ENCODE measurements at places on chromosomes 6 and 20.

DNA sequence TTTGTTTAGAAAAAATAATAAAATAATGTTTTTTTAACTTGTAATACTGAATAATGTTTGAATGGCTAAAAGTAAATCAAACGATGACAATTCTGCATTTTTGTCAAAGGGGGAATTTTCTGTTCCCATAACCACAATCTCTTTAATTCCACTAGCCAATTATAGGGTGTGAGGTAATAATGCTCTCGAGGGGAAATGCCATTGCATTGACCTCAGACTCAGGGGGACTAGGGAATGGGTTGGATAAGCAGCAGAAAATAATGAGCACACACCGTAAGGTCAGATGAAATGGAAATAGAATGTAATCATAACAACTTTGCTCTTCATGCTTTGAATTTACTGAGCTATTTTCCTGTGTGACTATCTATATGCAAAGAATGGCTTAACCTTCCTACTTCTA lies 584.7 kb downstream of the RFPL4B start:
- DNase-seq, result no peak

GRCh38 chr6:26312096-26312463 lies 52.9 kb upstream of the BTN3A2 start:
- no peak for DNase-seq

DNA sequence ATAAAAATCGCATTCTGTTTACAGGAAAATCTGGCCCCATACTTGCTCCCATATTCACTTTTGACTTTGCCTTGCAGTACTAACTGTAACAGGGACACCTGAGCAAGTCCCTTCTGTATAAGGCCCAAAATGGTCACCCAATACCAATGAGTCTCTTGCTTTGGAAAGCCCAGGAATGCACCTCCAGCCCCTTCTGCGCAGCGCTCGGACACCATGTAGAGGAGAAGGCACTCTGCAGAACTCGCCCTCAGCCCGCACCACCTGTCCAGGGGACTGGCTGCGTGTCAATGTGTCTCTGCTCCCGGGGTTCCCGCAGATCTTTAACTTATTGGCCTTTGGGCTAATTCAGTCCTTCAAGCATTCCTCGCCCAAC lies 746 bp upstream of the PRND start:
- DNase-seq, result no peak

DNA sequence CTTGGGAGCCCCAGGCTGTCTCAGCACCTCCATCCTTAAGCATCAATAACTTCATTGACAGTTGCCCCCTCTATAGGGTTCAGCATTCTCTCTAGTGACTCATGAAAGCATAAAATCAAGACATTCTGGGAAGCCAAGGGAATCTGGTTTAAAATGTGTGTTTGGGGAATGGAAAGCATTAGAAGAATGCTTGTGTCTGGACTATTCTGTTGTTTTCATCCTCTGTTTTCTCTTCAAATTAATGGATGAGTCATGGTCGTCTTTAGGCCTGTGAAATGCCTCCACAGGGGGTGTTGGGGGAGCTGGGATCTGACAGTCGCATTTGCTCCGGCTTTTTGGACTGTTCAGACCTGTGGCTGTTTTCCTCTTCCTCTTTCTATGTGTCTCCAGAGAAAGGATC lies 279.7 kb downstream of the CDC5L start:
- DNase-seq, result no peak

- DNase-seq, result no peak
Measured at GRCh38 chr20:9510911-9511310, 3.5 kb upstream of the LAMP5 start.

DNA sequence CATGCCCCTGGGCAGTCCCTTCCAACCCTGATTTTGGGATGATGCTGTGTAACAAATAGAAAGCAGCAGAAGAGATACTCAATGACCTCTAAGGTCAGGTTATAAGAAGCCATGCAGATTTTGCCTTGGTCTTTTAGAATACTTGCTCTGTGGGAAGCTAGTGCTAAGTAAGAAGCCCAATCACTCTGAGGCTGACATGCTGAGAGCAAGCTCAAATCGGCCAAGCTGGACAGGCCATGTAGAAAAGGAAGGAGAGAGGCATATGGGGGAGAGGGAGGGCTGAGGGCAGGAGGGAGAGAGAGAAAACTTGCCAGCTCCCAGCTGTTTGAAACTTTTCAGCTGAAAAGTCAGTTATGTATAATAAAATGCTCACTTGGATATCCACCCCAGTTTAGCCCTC lies 1021.6 kb upstream of the MAP3K7 start:
- no peak for DNase-seq

GRCh38 chr6:47413752-47414422 lies 63.7 kb upstream of the CD2AP start:
- peak; percentile 24 for DNase-seq

- no peak for DNase-seq
Measured at GRCh38 chr20:53428588-53428987, 165.1 kb downstream of the ZNF217 start.

DNA sequence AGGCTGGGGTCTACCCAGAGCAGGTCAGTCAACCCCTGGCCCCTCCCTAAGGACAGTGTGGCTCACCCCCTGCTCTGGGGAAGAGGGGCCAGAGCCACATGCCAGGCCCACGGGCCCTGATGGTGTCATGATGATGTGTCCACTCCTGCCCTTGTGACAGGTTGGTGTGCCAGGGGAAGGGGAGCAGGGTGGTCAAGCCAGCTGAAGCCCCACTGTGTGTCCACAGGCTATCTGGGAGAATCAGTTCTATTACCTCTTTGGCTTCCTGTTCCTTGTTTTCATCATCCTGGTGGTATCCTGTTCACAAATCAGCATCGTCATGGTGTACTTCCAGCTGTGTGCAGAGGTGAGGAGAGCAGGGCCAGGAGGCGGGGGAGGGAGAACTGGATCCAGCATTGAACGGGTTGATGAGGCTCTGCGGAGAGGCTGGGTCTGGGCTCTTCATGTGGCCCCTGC lies 47.7 kb downstream of the PLAGL2 start:
- DNase-seq, result no peak

- DNase-seq, result no peak
Measured at GRCh38 chr20:60365882-60366281, 407.7 kb downstream of the CDH26 start.

GRCh38 chr6:99821164-99821563 lies 172.9 kb downstream of the MCHR2 start:
- DNase-seq, result no peak

GRCh38 chr6:170583756-170584180 lies 669 bp downstream of the PDCD2 start:
- DNase-seq, result no peak

DNA sequence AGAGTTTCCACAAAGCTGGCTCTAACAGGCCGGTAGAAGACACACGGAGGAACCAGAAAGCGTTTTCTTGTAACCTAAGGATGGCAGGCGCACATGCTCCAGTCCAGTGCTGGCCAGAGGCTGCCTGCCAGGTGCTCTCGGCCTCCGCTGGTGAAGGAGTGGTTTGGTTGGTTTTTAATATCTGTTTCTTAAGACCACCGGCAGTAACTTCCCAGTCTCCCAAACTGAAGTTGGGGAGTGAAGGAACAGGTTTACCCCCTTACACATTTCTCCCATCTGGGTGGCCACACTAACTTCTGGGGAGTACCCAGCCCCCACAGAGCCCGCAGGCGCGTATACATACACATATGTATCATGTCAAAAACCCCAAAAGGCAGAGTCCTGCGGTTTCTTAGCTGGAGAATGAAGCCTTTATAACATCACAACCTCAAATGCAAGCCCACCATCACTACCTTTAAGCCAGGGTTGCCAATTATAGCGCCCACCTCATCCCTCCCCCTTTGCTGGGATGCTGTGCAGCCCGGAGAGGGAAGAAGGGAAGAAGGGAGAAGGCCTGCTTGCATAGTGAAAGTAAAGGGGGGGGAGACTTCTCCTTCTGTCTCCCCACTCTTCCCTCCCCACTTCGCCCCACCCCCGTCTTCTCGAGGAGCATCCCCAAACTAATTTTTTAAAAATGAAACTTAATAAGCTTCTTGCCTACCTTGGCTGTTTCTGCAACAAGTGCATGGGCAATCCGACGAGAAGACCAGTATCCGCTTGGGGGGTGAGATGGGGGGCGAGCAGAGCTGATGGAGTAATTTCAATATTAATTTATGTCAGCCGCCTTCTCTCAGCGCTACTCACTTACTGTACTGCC lies 1.0 kb downstream of the TRERF1 start:
- no peak for DNase-seq

GRCh38 chr6:15338476-15338875 lies 92.6 kb downstream of the JARID2 start:
- no peak for DNase-seq

DNA sequence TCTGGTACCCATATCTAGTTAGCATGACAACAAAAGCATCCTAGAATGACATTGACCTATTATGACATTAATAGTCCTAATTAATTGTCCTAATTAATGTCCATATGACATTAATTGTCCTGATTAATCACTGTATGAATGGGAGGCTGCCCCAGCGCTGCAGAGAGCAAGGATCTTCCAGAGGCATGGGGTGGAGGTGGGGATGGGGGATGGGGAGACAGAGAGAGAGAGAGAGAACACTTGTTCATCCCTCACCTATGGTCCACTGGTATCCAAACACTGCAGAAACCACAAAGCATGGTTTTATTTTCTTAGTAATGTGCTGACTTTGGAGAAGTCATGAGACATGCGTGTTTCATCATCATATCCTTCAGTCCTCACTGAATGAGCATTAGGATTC lies 235.1 kb downstream of the FNDC1 start:
- no peak for DNase-seq

GRCh38 chr20:53296025-53296424 lies 297.6 kb downstream of the ZNF217 start:
- no peak for DNase-seq

- no peak for DNase-seq
Measured at GRCh38 chr6:41455410-41455809, 90.8 kb upstream of the FOXP4 start.

- DNase-seq, result no peak
Measured at GRCh38 chr6:117531346-117531745, 48.9 kb downstream of the DCBLD1 start.

DNA sequence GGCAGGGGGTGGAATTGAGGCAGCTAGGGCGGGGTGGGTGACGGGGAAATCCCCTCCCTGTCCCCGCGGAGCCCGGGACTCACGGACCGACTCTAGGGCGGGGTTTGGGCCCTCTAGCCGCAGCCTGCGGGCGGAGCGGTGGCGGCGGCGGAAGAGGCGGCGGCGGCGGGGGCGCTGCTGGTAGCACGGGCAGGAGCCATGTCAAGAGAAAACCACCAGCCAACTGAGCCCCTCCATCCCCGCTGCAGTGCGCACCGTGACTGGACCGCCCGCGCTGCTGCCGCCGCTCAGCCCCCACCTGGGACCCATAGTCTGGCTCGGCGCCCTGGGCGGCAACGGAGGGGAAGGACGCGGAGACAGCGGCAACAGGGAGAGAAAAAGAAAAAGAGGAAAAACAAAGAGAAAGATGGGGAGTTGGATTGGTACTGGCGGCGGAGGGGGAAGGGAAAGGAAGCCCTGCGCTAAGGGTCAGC lies 1.2 kb upstream of the C6orf62 start:
- peak; percentile 77 for DNase-seq

DNA sequence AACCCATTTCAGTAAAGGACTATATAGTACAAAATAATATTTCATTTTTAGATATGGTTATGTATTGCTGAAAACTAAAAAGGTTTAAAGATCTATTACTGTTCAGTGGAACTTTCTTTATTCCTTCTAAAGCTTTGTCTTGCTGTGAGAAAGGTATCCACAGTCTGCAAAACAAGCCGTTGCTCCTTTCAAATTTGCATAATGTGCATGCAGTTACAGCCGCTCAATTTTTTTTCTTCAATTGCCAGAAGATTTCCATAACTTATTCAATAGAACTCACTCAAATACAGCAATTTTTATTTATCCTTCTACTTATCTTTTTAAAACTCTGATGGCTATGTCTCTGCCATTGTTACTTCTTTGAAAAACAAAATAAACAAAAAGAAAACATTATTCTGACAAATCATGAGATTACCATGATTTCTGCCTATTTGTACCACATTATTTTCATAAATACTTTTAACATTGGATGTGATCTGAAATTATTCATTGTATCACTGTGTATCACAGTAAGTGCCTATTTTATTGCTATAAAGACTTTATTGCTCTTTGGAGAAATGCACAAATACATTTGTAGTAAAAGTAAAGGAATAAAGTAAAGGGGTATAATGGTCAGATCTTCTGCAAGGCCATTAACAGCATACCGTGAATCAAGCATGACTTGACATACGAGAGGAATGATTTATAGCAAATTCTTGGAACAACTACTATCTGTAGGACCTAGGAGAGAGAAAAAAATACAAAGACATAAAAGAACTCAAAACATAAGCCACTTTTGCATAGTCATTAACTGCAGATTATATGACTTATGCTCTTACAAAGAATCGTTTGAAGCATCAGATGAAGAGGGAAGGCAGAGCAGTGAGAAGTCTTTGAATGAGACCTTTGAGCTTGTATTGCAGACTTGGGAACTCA lies 29.6 kb upstream of the HBS1L start:
- DNase-seq, result no peak

Measured in activated T-helper 2 cell treated with anti-CD3 and anti-CD28 coated beads, Interferon-gamma antibody, Interleukin-2, Interleukin-4, amounts not matched to agents 10 μg/mL and 5 μg/mL and 100 μg/mL, durations not matched to agents 14 hours and 24 hours and 36 hours (primary cell).